ENCODE measurements at places on chromosomes 6 and 20.

GRCh38 chr6:111219785-111220184 is 132.5 kb downstream of the SLC16A10 start:
- no peak for DNase-seq

- no peak for DNase-seq
Measured at GRCh38 chr6:154996016-154996590, 988 bp downstream of the TIAM2 start.

GRCh38 chr6:148891405-148891783 is 144.6 kb downstream of the UST start:
- no peak for DNase-seq

GRCh38 chr20:20606050-20606449 is 106.4 kb downstream of the RALGAPA2 start:
- DNase-seq: no peak

GRCh38 chr20:16063881-16064280 is 509.4 kb downstream of the KIF16B start:
- DNase-seq: no peak

DNA sequence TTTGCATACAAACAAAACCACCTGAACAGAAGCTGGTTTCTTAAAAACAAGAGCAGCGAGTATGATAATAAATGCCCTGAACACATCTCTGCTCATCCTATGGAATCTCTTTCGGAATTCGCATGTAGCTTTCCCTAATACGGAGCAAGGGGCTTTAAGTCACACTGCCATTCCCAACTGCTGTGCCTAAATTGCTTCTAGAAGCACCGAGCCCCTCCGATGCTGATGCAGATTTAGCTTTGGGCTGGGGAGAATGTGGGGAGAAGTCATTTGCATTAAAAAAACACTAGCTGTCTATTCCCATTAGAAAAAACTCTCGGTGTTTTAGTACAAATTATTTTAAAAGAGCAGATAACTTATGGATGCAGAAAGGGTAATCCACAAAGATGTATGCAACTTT is 76.9 kb downstream of the CD83 start:
- DNase-seq: no peak

- no peak for DNase-seq
Measured at GRCh38 chr20:22429175-22430153, 154.9 kb downstream of the FOXA2 start.

DNA sequence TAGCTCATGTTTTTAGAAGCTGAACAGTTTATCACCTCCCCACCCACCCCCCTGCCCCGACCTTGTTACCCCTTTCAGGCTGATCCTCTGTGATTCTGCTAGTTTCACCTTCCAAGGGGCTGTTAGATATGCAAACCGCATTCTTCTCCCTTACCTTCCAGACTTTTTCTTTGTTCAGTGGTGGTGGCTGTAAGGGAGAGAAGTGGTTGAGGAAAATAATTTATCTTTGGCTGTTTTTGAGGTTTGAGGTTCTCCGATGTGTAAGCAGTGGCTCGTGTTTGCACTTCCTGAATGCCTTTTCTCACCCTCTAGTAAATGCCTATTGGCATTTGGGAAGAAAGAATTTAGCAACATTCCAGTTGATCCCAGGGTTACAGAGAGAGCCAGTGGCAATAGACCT is 69.4 kb upstream of the KCNG1 start:
- DNase-seq: no peak

All from tibial nerve (tissue), 4 donors.